ENCODE measurements at places on chromosomes 2 and 18.

- DNase-seq, result no peak
Observed at GRCh38 chr2:86631846-86632485, 8.3 kb upstream of the RNF103 start.

GRCh38 chr2:8433390-8433789 lies 248.5 kb upstream of the ID2 start:
- DNase-seq, result no peak

- no peak for DNase-seq
Observed at GRCh38 chr2:190451561-190452176, 43.5 kb downstream of the MFSD6 start.

GRCh38 chr2:215422676-215423075 lies 13.2 kb downstream of the FN1 start:
- DNase-seq, result no peak

DNA sequence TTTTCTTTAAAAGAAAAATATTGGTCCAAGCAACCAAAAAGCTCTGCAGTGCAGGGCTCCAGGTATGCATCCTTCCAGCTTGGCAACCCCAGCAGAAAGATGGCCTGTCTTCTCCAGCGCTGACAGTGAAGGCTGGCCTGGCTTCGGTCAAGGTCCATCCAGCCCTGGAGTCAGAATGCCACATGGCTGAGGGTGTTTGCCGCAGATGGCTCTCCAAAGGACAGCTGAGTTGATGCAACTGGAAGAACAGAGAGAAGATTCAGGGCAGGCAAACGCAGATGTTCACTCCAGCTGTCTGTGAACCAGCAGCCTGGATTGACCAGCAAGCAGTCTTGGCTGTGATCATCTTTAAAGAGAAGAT lies 51.4 kb downstream of the MARCO start:
- no peak for DNase-seq

GRCh38 chr18:73879766-73880165 lies 267.9 kb downstream of the FBXO15 start:
- no peak for DNase-seq

- DNase-seq, result no peak
Observed at GRCh38 chr18:70314151-70314782, 25.4 kb downstream of the SOCS6 start.

All from activated CD8-positive, alpha-beta T cell treated with anti-CD3 and anti-CD28 coated beads for 36 hours (primary cell).